Mesenteric fat pad (tissue), 1 donor: ENCODE measurements at places on chromosomes 3 and 15. TPM values are rescaled to one million over a fixed set of nuclear protein-coding genes. Genes with fewer than 3 reads are reported as not detected.

DNA sequence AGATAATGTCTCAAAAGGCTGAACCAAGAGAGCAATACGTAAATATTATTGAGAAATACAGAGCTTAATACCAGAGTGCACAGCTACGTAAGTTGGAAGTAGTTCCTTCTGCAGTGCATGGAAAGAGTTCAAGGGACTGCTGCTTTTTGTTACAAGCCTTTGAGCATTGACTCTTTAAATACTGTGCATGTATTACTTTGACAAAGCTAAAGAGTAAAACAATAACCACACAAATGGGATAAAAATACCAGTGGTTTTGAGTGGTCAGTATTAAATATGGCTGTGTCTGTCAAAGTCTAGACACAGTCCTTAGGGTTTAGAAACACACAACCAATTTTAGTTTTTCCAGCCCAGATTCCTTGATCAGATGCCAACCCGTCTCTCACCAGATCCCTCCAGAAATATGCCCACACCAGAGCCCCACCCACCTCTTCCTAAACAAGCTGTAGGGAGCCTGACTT lies 62.1 kb downstream of the SSR3 start:
- DNase-seq: no peak

- no peak for DNase-seq
Measured at GRCh38 chr15:94638183-94638582, 406.8 kb downstream of the MCTP2 start.

GRCh38 chr3:23991683-23992628 lies 46.9 kb downstream of the NR1D2 start:
- DNase-seq: no peak

The GOLGA6L4 gene
- 4.4 TPM for total RNA-seq

DNA sequence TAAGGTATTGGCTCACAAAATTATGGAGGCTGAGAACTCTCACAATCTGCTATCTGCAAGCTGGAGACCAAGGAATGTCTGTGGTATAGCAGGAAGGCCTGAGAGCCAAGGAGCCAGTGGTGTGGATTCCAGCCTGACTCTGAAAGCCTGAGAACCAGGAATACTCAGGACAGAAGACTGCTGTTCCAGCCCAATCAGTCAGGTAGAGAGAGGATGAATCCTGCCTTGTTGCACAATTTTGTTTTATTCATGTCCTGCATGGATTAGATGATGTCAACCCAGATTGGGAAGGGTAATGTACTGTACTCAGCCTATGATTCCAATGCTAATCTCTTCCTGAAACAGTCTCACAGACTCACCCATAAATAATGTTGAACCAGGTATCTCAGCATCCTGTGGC lies 312.4 kb upstream of the KCNMB2 start:
- no peak for DNase-seq

DNA sequence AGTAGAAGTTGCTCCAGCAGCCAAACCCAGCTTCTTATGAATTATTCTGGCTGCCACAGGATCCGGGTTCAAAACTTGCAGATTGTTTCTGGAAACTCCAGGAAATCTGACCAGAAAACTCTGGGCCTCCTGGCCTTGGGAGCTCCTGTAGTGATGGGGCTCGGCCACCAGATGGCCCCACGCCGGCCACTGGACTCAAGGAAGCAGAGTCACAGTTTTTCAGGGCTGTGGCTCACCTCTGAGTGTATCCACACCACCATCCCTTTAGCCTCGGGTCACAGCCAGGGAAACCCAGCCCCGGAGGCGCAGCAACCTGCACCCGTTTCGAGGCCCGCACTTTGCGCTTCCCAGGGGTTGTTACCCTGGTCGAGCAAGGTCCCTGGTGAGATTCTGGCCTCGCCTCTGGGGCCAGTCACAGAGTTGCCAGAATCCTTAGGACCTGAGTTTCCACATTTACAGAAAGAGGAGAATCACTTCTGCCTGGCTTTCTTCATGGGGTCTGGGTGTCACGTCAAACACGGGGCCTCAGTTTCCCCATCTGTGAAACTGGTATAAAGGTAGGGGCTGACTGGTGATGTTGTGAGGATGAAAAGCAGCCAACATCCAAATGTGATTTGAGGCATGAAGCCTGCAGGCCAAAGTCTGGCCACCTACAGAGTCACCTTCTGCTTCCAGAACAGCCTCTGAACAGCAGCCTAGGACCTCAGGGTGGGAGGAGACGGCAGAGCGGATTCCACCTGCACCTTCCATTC lies 53.5 kb upstream of the LCTL start:
- no peak for DNase-seq

DNA sequence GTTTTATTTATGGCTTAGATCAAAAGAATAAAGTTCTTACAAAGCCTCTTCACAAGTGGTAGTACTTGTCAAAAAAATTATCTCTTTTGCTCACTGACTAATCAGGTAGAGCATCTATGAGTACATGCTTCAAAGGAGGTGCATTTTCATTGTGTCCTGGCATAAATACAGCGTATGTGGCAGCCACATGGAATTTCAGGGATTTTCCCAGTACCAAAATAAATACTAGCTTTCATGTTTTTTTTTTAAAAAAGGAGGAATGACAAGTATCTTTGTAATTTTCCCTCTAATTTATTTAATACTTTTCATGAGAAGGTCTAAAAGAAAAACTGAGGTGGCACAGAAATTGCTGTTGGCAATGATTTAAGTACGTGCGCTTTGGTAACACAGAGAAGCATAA lies 597.8 kb upstream of the ALCAM start:
- DNase-seq: no peak

- DNase-seq: no peak
Measured at GRCh38 chr3:35295906-35296305, 343.4 kb upstream of the ARPP21 start.

The NRG4 gene
- total RNA-seq: not detected

The COLQ gene
- total RNA-seq: 0.74 TPM

The GBE1 gene
- 152 TPM for total RNA-seq

The A4GNT gene
- total RNA-seq: not detected

DNA sequence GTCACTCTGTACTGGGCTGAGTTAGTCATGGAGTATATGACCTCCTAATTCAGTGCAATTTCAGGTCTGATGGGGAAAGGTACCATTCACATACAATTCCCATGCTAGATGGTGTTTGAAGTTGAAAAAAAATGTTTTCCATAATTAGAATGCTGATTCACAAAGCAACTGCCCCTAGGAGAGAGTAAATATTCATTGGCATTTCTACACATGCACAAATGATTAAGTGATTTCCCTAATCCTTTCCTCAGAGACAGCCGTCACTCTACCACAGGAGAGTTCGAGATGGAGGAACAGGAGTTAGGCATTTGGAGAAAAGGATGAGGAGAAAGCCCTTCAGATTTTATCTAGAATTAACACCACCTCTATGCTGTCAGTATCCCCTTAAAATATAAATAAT lies 32.5 kb downstream of the GADL1 start:
- DNase-seq: no peak

GRCh38 chr3:56404884-56405283 lies 63.4 kb downstream of the ERC2 start:
- DNase-seq: no peak

- no peak for DNase-seq
Measured at GRCh38 chr3:8578282-8578681, 66.3 kb downstream of the SSUH2 start.

DNA sequence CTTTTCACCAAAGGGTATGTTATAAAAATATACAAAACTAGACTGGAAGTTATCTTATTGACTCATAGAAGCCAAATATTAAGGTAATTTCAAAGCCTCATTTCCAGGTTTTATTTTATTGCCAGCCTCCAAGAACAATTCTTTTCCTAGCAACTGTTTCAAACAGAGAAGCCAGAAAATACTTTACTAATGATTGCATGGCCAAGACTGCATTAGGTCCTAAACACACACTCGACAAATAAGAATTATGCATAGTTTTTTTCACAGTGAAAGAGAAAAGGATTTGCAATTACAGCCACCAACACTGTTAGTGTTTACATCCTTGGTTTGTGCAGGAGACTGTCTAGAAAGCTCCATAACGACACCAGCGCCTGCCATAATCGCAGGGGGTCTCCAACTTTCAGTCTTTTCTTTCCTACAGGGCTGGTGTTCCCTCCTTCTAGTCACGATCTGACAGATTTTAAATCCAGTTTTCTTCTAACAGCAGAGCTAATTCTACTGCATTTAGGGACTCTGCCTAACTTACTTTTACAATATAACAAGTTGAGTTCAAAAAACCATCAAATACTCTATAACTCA lies 58.1 kb downstream of the CLASP2 start:
- no peak for DNase-seq

- no peak for DNase-seq
Measured at GRCh38 chr3:51845129-51845528, 16.3 kb upstream of the IQCF2 start.

- no peak for DNase-seq
Measured at GRCh38 chr3:146164971-146165769, 4.2 kb upstream of the PLOD2 start.

The DNAH1 gene
- total RNA-seq: 9.9 TPM

GRCh38 chr3:46370839-46371518 lies at the start of gene CCR5:
Gene CCR5 (plus strand): TSS chr3:46370946. CDS start chr3:46372903, 1,957 bp downstream.
- DNase-seq: no peak

The GP9 gene
- total RNA-seq: not detected

DNA sequence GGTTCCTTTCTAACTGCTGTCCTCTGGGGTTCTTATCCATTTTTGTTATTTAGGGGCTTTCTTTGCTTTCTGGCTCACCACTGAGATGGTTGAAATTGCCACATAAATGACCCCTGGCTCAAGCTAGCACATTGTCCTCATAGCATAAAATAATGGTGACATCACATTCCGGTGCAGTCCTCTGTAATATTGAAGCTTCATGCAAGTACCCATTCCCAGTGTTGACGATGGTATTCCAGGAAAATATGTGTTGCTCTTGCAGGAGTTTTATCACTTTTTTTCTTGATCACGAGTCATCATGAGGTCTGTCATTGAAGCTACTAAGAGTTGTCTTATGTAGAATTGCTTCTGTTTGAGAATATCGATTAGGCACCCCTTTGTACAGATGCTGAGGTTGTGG lies 56.1 kb downstream of the CRTC3 start:
- no peak for DNase-seq

DNA sequence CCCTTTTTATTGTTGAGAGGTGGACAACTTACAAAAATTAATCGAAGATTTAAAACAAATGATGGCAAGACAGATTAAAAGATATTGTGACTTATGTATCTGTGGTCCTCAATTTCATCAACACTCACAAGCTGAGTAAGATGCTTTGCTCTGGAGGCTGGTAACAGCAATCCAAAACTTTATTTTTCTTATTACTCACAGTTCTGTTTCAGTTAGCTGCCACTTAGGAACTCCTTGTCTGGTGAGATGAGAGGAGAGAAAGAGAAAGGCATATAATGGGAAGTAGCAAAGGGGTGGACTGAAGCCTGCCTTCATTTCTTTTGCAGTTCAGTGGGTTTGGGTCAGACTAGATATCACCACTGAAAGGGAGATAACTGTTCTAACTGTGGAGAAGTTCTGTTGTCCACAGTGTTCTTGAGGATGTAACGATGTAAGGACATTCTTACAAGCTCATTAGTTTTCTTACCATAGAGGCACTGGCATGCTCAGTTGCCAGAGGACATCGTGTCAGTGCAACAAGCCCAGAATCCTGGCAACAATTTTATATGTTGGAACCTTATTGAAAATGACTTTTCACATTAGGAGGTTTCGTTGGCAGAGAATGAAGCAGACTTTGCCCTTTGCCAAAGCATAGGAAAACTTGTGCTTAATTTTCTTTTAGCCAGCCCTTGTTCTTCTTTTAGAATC lies 93.6 kb downstream of the PLCL2 start:
- DNase-seq: no peak

DNA sequence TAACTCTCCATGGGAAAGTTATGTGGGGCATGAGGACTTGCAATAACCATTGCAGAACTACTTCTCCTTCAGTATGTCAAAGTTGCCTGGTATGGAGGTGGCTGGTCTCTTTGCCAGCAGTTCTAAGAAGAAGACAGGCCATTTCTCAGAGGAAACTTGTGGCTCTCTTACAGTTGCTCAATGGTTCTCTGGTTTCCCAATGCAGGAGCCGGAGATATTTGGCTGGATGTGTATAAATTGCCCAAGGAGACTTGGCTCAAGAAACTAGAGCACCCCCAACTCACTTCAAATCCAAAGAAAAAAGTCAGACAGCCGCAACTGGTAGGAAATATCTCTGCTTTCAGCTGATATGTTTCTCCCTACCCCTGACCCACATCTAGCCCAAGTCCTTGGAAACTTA lies 24.2 kb downstream of the WDR93 start:
- DNase-seq: no peak

DNA sequence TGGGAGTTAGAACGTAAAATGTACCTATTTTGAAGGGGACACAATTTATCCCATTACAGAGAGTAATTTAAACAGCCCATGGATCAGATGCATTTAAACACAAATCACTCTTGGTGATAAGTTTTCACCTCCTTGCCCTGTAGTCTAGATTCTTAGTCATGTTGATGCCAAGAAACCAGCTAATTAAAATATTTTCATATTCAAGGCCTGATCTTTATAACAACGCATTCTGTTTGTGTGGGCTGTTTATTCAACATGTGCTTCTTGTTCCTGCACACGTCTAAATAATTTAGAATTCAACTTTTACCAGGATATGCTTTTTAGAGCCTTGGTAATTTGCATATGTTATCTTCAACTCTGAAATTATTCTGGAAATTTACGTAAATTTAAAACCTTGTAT lies 25.8 kb downstream of the SNX1 start:
- no peak for DNase-seq

- DNase-seq: no peak
Measured at GRCh38 chr15:40937762-40938535, 8.8 kb downstream of the DLL4 start.

- no peak for DNase-seq
Measured at GRCh38 chr3:6862880-6863195, 1.9 kb downstream of the GRM7 start.

- DNase-seq: no peak
Measured at GRCh38 chr3:121064121-121064520, 156.1 kb downstream of the STXBP5L start.

The CHRFAM7A gene
- 3.5 TPM for total RNA-seq

The TMEM45A gene
- 32.0 TPM for total RNA-seq

GRCh38 chr3:131518680-131519079 lies 15.9 kb upstream of the MRPL3 start:
- no peak for DNase-seq

DNA sequence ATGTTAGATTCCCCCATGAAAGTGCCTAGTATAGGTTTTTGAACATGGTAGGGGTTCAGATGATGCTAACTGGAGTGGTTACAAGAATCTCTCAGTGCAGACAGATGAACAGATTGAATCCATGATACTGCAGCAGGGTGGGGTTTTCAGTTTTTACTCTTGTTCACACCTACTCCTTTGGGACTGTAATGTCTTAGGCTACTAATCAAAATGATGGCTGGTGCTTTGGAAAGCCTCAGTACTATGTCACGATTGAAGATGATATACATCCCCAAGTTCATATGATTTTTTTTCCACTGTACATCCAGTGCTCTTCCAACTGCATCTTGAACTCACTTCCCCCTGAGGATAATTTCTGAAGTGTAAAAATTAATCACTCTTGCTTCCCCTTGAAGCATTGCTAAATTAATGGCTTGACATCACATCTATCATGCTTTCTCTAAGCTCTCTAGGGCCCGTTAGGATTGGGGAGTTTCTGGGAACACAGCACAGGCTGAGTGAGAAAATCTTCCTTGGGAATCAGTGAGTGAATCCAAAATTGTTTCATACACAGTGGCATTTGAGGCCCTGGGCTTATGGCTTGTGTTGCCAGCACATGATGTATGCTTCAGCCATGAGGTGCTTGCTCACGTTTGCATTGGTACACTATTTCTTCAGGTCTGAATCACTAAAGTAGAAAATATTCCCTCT lies 115.0 kb upstream of the TPRG1 start:
- DNase-seq: no peak

- DNase-seq: no peak
Measured at GRCh38 chr15:95170561-95171380, 939.4 kb downstream of the MCTP2 start.

- DNase-seq: no peak
Measured at GRCh38 chr3:112017091-112017490, 17.4 kb upstream of the TMPRSS7 start.
